CD4-positive, alpha-beta T cell (primary cell): ENCODE measurements at places on chromosomes 13 and 19. TPM values are rescaled to one million over a fixed set of nuclear protein-coding genes. Genes with fewer than 3 reads are reported as not detected.

PDX1 gene
- total RNA-seq: not detected

DNA sequence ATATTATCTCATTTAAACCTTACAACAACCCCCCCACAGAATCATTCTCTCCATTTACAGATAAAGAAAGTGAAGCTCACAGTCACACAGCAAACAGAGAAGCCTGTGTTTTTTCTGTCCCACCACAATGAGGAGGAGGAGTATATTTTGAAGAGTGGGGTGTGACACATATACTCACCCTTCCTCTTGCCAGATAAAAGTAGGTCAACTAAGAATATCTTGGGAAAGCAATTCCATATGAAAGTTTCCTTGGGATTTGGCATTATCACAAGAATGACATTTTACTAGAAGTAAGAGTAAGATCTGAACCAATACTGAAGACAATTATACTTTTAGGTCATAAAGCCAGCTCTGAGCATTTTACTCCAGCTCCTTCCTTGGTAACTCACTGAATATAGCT, 287.5 kb upstream of the HTR2A start:
- no peaks in the 10 kb centered on the region for H3K36me3 ChIP-seq
- no peak overlapping the region for H3K4me3 ChIP-seq
- no peak for DNase-seq

- no peaks in the 10 kb centered on the region for H3K4me1 ChIP-seq
- no peak overlapping the region for H3K27ac ChIP-seq
- no peaks in the 10 kb centered on the region for H3K27me3 ChIP-seq
These were observed 30.4 kb downstream of the RB1 start for GRCh38 chr13:48333976-48334375.

FKRP gene
- 20.2 TPM for total RNA-seq

DNA sequence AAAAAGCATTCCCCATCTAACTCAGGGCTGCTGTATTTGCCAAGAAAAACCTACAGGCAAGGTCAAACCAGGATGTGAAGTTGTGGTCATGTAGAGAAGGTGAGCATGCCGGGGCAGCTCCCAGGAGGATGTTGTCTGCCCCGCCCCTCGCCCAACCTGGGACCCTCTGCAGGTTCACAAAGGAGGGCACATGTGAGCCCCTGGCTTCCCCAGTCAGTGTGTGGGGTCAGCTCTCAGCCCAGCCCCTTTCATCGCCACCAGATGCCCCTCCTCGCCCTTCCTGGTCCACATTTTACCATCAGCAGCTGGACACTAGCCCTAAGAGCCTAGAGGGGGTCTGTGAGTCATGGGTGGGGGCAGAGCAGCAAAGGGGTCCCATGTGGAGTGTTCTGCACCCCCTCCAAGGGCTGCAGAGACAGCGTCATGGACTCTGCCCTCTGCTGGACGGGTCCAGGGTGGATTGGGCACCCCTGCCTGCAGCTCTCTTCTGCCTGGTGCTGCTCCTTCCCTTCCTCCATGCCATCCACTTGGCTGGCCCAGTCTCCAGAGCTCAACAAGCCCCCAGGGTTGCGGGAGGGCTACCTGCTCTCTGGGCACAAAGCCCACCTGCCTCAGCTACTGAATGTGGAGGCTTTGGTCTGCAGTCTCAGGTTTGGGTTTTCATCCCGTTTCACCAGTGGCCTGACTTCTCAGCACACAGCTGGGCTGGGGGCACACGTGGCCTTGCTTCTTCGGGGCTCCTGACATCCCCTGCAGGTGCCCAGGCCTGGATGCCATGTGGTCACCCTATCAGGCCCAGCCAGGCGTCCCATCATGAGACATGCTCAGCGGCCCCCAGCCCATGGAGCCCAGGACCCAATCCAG, 3.7 kb downstream of the PLEKHF1 start:
- peak overlapping the region; percentile 97 for H3K4me3 ChIP-seq
- H3K4me1 ChIP-seq: peaks cover 82% of the 10 kb centered on the region
- H3K27ac ChIP-seq: peak overlapping the region; percentile 85
- H3K27me3 ChIP-seq: no peaks in the 10 kb centered on the region

LRRC63 gene
- 0.17 TPM for total RNA-seq

DNA sequence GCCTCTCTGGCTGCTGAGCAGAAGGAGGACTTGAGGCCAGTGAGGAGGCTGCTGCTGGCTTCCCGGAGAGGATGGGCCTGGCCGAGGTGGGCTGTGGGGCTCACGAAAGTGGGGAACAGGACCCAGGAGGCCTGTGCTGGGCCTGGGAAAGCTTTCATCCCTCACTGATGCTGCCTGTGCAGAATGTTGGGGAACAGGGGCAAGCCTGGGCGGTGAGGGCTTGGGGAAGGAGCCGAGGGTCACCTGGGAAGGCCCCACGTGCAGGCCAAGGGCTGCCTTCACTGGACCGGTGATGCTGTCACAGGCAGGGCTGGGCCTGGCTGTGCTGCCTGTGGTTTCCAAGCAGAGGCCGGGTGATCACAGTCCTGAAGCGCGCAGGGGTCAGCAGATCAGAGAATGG, 9.4 kb downstream of the AP1M1 start:
- peaks cover 82% of the 10 kb centered on the region for H3K36me3 ChIP-seq
- no peaks in the 10 kb centered on the region for H3K27me3 ChIP-seq
- no peak overlapping the region for H3K4me3 ChIP-seq
- peaks cover 17% of the 10 kb centered on the region for H3K4me1 ChIP-seq

DNA sequence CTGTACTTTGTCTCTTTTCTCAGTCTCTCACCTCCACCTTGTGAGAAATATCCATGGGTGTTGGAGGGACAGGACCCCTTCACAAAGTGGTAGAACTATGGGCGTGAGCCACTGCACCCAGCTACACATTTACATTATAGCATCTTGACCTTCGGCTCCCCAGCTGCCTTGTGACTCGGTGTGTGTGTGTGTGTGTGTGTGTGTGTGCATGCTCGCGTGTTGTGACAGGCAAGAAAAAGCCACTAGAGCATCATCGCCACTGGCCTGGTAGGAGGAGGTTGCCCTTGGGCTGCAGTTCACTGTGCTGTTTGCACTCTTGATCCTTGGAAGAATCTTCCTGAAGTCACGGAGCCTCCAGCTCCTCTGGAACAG, 13.7 kb upstream of the ZNF888 start:
- DNase-seq: no peak
- H3K36me3 ChIP-seq: peaks cover 10% of the 10 kb centered on the region
- no peaks in the 10 kb centered on the region for H3K27me3 ChIP-seq
- no peak overlapping the region for H3K4me3 ChIP-seq
- H3K27ac ChIP-seq: no peak overlapping the region
- H3K4me1 ChIP-seq: peaks cover 12% of the 10 kb centered on the region

GRCh38 chr19:29810504-29810871, 1.3 kb upstream of the CCNE1 start:
- no peak for DNase-seq
- H3K4me1 ChIP-seq: peaks cover 14% of the 10 kb centered on the region
- H3K27me3 ChIP-seq: no peaks in the 10 kb centered on the region
- no peaks in the 10 kb centered on the region for H3K36me3 ChIP-seq

DNA sequence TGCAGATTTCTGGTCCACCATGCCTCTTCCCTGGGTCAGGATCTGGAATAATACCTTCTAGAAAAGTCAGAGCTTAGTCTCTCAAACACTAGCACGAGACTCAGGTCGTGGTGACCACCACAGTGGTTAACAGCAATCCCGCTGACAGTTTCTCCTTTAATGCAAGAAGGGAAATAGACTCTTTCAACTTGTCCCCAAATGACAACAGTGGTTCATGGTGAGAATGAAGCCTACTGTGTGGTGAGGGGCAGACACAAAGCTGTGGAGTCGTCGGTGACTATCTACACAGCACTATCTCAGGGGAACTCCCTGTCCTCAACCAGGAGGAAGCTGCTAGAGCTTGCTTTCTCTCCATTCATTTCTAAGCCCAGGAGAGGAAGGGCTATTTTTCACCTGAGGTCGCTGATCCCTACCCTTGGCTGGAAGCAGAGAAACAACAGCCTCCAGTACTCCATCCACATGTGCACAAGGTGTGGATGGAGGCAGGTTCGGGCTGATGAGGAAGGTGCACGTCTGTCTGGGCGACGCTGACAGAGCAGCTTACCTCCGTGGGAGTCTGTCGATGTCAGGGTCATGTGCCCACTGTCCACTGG, 72.4 kb downstream of the STK24 start:
- no peak for DNase-seq
- no peak overlapping the region for H3K27ac ChIP-seq

DNA sequence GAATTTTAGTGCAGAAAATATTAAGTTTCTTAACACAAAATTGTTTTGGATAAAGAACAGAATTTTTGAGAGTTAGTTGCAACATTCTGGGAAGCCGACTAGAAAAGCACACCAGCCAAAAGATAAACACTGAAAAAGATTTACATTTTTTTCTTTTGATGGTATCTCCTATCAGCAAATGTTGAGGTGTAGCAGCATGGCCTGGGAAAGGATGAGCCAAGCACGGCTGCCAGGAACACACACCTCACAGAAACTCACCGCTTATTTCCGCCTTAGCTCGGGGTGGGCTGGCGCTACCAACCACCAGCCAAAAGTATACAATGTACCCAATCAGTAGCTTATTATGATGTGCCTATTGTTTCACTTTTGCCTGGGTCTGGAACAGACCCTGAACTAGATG, 134.7 kb downstream of the MIPEP start:
- peaks cover 9% of the 10 kb centered on the region for H3K4me1 ChIP-seq
- H3K36me3 ChIP-seq: no peaks in the 10 kb centered on the region
- no peak overlapping the region for H3K4me3 ChIP-seq
- H3K27ac ChIP-seq: no peak overlapping the region

ZNF575 gene
- 2.7 TPM for total RNA-seq

DNA sequence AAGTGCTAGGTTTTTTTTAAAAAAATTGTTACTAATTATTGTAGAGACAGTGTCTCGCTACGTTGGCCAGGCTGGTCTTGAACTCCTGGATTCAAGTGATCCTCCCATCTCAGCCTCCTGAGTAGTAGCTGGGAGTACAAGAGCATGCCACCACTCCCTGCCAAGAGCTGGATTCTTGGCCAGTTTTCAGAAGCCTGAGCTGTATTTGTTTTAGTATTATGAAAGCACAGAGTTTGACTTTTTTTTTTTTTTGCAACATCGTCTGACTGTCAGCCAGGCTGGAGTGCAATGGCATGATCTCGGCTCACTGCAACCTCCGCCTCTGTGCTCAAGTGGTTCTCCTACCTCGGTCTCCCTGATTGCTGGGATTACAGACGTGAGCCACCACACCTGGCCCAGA, 7.0 kb downstream of the ARMC6 start:
- peaks cover 20% of the 10 kb centered on the region for H3K36me3 ChIP-seq
- peak overlapping the region; percentile 18 for H3K27ac ChIP-seq
- DNase-seq: no peak
- H3K4me1 ChIP-seq: peaks cover 11% of the 10 kb centered on the region
- H3K4me3 ChIP-seq: no peak overlapping the region

DNA sequence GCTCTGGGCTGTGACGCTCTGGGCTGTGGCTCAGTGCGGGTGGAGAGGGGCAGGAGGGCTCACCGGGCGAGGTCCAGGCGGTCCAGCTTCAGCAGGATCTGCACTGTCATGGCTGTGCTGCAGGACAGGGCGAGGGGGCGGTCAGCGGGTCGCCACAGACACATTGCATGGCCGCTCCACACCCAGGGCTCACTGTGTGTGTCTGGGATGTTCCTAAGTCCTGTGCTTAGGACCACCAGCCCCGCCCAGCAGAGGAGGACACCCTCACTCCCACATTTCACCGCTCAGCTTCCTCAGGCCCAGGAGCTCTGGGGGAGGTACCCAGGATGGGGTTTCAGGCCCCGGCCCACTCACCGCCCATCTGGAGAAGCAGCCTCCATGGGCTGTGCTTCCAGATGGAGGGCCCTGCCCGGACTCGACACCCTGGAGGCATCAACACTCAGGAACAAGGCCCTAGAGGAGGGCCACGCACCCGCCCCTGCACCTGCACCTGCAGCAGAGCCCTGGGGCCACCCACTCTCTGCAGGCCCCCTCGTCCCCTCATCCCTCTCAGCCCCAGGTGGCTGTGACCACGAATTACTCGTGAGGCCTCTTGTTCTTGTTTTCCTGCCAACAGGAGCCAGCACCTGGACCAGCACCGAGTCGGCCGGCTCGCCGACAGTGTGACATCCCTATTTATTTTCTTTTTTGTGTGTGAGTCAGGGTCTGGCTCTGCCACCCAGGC, 9.7 kb upstream of the CERS1 start:
- no peak overlapping the region for H3K27ac ChIP-seq
- H3K36me3 ChIP-seq: peaks cover 73% of the 10 kb centered on the region
- H3K27me3 ChIP-seq: no peaks in the 10 kb centered on the region
- H3K4me3 ChIP-seq: no peak overlapping the region
- no peaks in the 10 kb centered on the region for H3K4me1 ChIP-seq

EMC10 gene
- 80.3 TPM for total RNA-seq

GRCh38 chr13:24060993-24061392, 99.5 kb upstream of the SPATA13 start:
- H3K36me3 ChIP-seq: no peaks in the 10 kb centered on the region
- no peak overlapping the region for H3K27ac ChIP-seq
- no peak for DNase-seq
- H3K4me1 ChIP-seq: peaks cover 8% of the 10 kb centered on the region
- H3K27me3 ChIP-seq: no peaks in the 10 kb centered on the region
- no peak overlapping the region for H3K4me3 ChIP-seq

DNA sequence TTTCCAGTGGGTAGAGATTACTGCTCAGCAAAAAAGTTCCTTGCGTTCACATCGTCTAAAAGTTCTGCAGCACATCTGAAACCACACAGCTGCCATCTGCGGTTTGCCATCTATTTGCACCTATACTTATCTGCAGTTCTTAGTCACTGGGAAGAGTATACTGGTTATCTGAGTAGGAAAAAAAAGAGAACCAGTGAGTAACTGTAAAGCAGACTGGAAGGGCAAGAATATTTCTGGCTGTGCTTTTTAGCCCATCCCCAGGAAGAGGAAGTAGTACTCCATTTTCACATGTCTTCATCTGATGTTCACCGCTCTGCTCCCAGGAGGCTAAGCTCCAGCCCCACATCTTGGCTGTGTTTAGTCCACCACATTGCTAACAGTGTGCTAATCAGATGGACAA, 35.6 kb downstream of the EFNB2 start:
- no peaks in the 10 kb centered on the region for H3K4me1 ChIP-seq
- H3K27me3 ChIP-seq: peaks cover 26% of the 10 kb centered on the region
- H3K36me3 ChIP-seq: no peaks in the 10 kb centered on the region
- no peak overlapping the region for H3K27ac ChIP-seq

GRCh38 chr19:14063105-14063504, 1.2 kb upstream of the PALM3 start:
- H3K27ac ChIP-seq: no peak overlapping the region
- no peaks in the 10 kb centered on the region for H3K36me3 ChIP-seq
- peaks cover 13% of the 10 kb centered on the region for H3K4me1 ChIP-seq

DNA sequence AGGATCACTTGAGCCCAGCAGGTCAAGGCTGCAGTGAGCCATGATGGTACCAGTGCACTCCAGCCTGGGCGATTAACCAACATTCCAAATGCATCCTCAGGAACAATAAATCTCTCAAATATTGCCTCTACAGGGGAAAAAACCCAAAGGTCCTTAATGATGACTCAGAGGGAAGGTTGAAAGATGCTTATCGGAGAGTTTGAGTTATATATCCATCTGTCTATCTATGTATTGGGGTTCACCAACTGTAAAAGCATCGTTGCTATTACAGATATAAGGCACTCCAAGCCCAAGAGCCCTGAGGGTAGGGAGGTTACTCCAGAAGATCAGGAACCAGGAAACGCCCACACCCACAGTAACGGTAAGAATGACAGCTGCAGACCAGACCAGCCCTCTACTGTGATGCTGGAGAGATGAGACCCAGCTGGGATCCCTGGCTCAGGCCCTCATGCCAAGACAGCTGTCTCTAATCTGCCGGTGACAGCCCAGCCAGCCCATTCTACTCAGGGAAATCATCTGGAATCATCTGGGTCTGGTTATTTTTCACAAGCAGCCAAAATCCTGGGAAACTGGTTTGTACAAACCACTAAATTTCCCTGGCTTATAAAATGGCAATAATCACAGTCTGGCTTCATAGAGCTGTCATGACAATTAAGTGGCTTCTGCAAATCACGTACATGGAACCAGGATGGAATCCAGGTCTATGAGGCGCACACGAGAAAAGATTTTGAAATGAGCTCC, 23.8 kb downstream of the TEX101 start:
- H3K36me3 ChIP-seq: no peaks in the 10 kb centered on the region
- H3K4me3 ChIP-seq: no peak overlapping the region
- peak; percentile 21 for DNase-seq
- peak overlapping the region; percentile 74 for H3K27ac ChIP-seq
- no peaks in the 10 kb centered on the region for H3K27me3 ChIP-seq
